ENCODE measurements at places on chromosomes 5 and 9.

- no peak for DNase-seq
Observed at GRCh38 chr9:36676778-36677485, 104.2 kb downstream of the MELK start.

- no peak for DNase-seq
Observed at GRCh38 chr5:132052520-132052919, 7.9 kb upstream of the IL3 start.

GRCh38 chr5:14727928-14728458 lies 63.5 kb downstream of the OTULIN start:
- DNase-seq, result no peak

DNA sequence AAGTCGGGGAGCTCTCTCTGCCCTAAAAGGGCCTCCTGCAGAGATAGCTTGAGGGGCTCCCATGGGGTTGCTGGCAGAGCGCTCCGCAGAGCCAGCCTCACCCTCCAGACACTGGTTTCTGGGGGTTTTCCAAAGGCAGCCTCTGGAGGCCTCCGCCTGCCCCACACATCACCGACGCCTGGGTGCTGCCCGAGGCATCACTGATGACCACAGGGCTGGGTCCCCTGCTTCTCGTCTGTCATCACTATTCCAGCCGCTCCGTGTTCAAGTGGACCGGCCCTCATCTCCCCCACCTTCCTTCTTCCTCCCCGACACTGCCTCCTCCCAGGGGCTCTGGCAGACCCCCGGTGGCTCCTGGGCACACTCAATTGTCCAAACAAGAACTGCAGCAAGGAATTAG lies 64.1 kb upstream of the IRX4 start:
- no peak for DNase-seq

- no peak for DNase-seq
Observed at GRCh38 chr9:73216100-73216499, 64.4 kb downstream of the ANXA1 start.

- no peak for DNase-seq
Observed at GRCh38 chr9:97811533-97812246, 41.3 kb upstream of the FOXE1 start.

DNA sequence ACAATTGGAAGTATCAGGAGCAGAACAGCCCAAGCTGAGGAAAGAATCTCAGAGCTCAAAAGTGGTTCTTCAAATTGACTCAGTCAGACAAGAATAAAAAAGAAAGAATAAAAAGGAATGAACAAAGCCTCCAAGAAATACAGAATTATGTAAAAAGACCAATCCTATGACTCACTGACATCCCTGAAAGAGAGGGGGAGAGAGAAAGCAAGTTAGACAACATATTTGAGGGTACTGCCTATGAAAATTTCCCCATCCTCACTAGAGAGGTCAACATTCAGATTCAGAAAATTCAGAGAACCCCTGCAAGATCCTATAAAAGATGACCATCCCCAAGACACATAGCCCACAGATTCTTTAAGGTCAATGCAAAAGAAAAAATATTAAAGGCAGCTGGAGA lies 173.2 kb downstream of the ALDH1A1 start:
- DNase-seq, result no peak

DNA sequence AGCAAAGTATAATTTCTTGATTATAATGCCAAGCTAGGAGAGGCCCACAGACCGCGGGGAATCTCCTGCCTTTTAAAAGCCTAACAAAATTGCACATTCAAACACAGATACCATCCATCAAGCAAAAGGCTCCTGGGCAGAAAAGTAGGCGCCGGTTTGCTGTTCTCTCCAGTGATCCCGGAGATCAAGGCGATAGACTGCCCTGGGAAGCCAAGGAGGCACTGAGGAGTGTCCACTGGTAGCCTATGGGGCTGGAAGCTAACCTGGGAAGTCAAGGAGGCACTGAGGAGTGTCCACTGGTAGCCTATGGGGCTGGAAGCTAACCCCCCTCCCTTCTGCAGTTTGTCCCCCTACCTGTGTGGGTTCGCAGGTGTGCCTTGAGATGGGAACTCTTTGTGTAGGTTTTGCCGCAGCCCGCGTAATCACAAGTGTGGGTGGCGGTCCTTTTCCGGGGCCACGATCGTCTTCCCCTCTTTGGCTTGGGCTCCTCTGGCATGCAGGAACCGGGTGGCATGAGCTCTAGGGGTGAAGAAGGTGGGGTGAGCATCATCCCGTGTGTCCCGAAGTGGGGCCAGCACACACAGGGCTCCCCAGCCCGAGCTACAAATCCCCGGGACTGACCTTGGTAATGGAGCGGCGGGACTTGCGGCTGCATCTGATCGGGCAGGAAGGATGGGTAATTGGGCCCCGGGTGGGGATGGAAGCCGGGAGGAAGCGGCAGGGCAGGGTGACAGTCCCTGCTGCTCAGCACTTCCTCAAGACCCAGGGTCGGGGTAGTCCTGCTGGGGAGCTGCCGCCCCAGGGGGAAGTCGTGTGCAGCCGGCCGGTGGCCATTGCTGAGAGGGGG lies 2.7 kb downstream of the KLF4 start:
- no peak for DNase-seq

DNA sequence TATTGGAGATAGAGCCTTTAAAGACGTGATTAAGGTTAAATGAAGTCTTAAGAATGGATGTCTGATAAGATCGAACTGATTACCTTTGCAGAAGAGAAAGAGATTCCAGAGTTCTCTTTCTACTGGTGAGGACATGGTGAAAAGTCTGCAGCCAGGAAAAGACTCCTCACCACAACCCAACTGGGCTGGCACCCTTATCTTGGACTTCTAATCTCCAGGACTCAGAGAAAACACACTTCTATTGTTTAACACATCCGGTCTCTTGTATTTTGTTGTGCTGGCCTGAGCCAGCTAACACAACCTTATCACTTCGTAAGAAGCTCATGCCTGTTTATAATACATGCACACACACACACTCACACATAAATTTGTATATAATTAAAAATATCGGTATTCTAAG lies 489.1 kb downstream of the PRDM9 start:
- no peak for DNase-seq

DNA sequence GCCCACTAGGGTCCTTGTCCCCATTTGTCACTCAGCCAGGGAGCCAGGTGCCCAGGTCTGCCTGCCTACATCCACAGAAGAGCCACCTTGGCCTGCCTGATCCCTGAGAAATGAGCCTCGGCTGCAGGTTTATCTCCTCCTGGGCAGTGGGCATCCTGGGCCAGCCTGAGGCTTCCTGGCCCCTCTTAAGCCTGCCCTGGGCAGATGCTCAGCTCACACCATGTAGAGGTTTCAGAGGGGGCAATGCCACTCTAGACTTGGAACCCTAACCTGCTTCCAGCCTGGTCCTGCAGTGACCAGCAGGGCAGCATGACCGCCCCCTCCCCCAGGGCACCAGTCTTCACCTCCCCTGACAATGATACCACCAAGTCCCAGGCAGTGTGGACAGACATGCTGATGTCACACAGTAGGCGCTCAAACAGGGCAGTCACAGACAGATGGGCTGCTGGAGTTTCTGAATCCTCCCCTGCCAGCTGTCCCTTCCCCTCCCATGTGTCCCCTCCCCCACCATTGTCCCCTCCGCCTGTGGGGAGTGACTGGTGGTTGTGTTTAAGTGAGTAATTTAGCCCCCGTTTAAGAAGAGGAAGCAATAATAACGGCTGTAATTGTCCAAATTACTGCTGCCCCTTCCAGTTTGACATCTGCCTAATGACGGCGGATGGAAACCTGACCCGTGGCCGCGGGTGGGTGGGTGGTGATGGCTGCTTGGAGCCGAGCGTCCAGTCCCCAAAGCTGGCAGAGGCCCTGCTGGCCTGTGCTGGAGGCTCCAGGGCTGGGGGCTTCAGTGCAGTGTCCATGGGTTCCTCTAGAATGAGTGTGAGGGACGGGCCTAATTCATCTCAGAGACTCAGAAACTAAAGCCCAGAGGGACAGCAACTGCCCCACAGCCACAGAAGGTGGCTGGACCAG lies 147.7 kb downstream of the BARX1 start:
- peak; percentile 78 for DNase-seq

GRCh38 chr5:156295431-156295830 lies 31.5 kb upstream of the SGCD start:
- peak; percentile 1 for DNase-seq

DNA sequence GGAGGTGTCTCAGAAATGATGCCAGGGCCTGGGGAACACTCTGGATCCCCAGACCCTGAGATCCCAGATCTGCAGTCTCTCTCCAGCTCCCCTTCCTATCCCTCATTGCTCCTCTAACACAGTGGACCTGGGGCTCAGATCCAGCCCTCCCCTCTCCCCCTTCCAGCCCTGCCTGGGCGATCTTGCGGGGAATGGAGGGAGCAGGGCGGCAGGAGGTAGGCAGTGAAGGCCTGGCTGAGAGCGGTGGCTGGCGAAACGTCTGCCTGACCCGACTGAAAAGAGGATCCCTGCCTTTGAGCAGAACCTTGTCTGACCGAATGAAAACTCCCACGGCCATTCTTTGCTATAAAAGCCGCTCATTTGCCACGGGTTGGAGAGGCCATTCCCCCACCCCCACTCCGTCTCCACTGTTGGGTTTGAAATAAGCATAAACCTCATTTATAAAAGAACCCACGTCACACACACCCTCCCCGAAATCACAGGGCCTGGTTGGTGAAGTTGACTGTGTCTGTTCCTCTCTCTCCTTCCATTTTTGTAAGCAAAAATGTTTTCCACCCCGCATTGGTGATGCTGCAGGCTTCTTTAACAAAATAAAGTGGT lies 8.8 kb downstream of the MSX2 start:
- no peak for DNase-seq

GRCh38 chr9:7209990-7210389 lies 452.2 kb downstream of the KDM4C start:
- DNase-seq, result no peak

- DNase-seq, result no peak
Observed at GRCh38 chr9:128969491-128969890, 22.0 kb downstream of the NUP188 start.

GRCh38 chr5:95162231-95162992 lies 122.5 kb downstream of the MCTP1 start:
- peak; percentile 45 for DNase-seq

GRCh38 chr5:171306781-171307591 lies 2.1 kb upstream of the TLX3 start:
- no peak for DNase-seq

GRCh38 chr9:33209394-33209793 lies 30.6 kb upstream of the SPINK4 start:
- no peak for DNase-seq

- no peak for DNase-seq
Observed at GRCh38 chr9:20295555-20295954, 326.7 kb downstream of the MLLT3 start.

- no peak for DNase-seq
Observed at GRCh38 chr5:105503950-105504349, 1941.4 kb upstream of the NUDT12 start.

DNA sequence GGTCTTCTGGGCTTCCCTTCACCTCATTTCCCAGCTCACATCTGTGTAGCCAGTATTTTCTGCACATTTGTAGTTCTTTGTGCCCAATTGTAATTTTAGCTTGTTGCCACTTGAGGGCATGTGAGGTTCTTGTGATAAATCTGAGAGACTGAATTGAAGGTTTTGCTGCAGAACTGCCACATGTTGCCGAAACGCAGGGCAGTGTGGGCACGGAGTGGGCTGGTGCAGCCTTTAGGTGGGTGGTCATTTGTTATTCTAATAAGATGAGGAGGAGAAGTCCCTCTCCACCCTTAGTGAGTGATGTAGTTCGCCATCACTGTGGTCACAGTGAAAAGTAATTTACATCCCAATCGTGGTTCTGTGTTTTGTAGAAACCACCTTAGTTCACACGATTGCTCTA lies 21.2 kb downstream of the OTULIN start:
- peak; percentile 25 for DNase-seq

GRCh38 chr5:108271127-108271526 lies 110.8 kb downstream of the FBXL17 start:
- DNase-seq, result no peak

GRCh38 chr9:114662081-114662989 lies 4.7 kb upstream of the TEX53 start:
- DNase-seq, result peak; percentile 14

DNA sequence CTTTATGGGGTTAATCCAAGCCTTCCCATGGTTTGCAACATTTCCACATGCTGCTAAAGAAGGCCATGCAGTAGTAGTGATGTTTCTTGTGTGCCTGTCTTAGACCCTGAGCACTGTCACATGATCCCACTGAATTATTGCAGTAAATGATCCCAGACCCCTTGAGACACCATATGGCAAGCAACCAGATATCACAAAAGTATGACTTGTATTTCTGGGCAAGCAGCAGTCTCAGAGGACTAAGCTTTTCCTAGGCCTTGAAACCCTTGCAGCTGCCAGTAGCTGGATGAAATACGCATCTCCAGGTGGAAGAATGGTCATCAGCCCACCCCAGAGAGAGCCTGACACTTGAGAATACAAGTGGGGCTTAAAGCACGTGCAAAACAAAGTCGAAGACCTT lies 41.8 kb downstream of the CDO1 start:
- no peak for DNase-seq

DNA sequence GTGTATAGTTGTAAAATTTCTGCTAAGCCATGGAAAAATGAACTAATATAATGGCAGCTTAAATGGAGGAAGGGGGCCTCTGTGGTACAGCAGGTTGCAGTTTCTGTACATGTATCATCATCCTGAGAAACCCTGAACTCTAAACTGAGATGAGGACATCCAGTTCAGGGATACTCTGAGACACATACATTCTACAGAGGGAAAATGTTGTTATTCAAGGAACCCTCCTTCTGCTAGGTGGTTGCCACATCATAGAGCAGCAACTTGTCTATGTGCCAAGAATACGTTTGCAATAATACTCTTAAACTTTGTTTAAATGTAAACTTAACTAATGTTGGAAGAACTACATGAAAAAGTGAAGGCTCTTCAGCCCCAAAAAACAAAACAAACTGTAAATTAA lies 1310.8 kb upstream of the WWC1 start:
- no peak for DNase-seq

DNA sequence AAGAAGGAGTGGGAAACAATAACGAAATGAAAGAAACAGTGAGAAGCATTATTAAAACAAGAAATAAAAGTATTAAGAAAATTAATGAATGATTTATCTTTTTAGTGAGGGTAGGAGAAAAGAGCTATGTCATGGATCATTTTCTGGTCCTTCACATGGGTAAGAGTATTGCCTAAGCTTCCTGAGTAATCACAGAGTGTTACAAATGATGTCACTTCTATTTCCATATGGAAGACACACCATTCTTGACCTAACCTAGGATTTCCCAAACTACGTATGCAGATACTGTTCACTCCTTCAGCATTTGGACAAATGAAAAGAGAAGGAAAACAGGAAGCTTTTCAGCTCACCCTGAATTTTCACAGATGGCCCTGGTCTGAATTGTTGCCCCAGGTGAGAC lies 3.3 kb upstream of the TSLP start:
- DNase-seq, result no peak

DNA sequence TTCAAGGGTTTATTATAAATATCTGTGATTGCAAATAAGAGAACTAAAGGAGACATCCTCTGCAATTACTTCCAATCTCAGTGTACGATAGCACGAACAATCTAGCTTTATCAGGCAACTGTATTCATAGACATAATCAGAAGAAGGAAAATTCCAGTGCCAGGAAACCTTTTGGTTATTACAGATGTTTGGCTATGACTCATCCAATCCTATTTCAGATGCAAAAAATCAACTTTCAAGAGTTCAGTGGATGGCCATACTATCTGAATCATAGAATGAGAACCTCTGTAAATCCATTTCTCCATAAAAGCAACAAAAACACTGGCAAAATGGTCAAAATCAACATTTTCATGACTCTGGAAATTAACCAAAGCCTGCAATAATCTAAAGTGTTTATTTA lies 37.9 kb downstream of the GAS1 start:
- no peak for DNase-seq

GRCh38 chr5:72172786-72173185 lies 65.5 kb downstream of the MAP1B start:
- no peak for DNase-seq

Measured in NCI-H1092 treated with DMSO at 0.1 percent for 48 hours (cell line).